ENCODE measurements at places on chromosomes 3 and 15. TPM values are rescaled to one million over a fixed set of nuclear protein-coding genes. Genes with fewer than 3 reads are reported as not detected.

- DNase-seq: no peak
These were observed 592.5 kb downstream of the MECOM start for GRCh38 chr3:169071003-169071402.

Gene THSD4
- total RNA-seq: not detected

- no peak for DNase-seq
These were observed 92.0 kb upstream of the SLC6A11 start for GRCh38 chr3:10723991-10724390.

DNA sequence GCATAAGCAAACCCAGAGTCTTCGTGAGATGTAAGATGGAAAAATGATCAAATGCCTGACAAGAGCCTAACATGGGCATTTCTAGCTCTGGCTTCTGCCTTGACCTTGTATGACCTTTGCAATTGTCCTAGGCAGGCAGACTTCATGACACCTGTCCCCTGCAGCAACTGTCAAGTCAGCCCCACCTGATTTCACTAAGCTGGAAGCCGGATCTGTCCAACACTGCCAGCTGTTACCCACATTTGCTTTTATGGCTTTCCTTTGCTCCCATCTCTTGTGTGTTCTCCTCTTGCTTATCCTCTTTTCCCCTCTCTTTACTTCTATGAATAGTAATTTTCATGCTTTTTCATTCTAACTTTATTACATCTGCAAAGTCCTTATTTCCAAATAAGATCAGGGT, 48.5 kb upstream of the TNIK start:
- DNase-seq: no peak

GRCh38 chr3:111765136-111765535, 93.9 kb upstream of the PHLDB2 start:
- DNase-seq: no peak
